ENCODE measurements at places on chromosomes 1 and 21.

- DNase-seq: no peak
Measured at GRCh38 chr1:46806196-46807020, 7.6 kb downstream of the CYP4B1 start.

- no peak for DNase-seq
Measured at GRCh38 chr1:226995365-226996332, 55.6 kb downstream of the COQ8A start.

GRCh38 chr1:184945029-184945428 lies 29.3 kb downstream of the NIBAN1 start:
- DNase-seq: no peak

DNA sequence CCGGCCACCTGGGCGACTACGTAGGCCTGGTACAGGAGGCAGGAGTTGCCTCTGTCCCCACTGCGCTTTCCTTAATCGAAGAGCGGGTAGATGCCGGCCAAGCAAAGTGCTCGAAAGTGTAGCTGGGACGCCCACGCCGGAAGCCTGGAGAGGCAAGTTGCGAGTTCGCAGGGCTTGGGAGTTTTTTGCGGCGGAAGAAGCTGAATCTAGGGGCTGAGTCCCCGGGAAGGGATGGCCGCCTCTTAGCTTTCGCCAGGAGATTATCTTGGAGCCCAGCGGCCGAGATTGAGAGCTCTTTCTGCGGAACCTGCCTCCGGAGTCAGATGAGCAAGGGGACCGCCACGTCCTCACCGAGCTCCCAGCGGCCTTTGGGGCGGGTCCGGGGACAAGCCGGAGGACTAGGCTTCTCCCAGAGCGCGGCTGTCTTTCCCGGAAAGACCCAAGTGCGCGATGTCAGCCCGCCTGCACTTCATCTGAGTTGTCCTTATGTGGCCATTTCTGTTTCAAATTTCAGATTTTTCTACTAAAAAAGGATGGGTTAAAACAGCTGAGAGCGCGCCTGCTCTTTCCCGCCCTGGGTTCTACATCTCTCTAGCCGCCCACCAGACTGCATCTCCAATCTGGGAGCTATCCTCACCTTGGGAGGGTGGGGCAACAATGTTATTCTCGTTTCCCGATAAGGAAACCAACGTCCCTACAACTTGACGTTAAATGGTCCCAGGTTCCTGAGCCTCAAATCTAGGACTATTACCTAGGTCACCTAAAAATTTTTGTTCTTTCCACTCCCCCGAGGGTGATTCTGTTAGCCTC lies 12.4 kb upstream of the TBX15 start:
- DNase-seq: no peak

DNA sequence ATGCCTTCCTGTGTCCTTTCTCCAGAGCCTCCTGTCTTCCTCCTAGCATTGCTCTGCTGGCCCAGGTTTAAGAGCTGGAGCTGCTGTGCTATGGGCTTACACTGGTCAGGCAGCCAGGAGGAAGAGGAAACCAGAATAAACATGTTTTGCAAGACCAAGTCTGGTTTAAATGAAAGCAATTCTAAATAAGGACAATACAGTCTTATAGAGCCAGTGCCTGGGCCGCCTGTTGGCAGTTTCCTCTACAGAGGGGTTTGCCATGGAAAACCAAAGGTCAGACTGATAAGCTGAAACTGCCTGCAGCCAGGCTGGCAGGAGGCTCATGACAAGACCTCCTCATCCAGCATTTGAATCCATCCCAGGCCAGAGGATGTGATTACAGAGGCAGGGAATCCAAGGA lies 92.9 kb upstream of the FGGY start:
- DNase-seq: no peak

DNA sequence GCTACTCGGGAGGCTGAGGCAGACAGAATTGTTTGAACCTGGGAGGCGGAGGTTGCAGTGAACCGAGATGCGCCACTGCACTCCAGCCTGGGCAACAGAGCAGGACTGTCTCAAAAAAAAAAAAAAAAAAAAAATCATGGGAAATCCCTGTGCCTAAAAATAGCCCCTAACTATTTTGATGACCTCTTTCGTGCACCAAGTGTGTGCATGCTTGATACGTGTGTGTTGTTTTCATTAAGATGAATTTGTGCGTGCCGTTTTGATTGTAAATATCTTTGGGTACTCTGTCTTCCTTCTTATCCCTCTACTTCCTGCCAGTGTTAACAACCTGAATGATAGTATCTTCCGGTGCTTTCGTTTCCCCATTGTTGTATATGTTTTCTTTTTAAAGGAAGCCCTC lies 9.8 kb downstream of the CACYBP start:
- DNase-seq: no peak

DNA sequence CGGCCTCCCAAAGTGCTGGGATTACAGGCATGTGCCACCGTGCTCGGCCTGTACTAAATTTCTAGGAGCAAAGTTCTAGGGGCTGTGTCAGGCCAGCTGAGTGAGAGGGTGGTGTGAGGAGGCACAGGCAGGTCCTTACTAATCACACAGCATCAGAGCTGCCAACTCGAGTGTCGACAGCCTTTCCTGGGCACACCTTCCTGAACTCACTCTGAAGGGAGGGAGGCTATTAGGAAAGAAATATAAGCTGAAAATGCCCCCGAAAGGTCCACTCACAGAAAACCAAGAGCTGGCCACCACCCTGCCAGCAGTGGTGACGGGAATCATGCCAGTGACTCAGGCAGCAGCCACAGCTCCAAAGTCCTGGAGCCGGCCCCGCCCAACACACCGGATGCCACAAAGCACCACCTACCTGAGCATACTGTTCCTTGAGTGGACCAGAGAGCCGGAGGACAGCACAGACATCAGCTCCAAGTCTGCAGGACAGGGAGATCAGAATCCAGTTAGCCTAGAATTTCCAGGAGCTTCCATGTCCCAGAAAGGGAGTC lies 4.5 kb downstream of the PMVK start:
- DNase-seq: no peak

DNA sequence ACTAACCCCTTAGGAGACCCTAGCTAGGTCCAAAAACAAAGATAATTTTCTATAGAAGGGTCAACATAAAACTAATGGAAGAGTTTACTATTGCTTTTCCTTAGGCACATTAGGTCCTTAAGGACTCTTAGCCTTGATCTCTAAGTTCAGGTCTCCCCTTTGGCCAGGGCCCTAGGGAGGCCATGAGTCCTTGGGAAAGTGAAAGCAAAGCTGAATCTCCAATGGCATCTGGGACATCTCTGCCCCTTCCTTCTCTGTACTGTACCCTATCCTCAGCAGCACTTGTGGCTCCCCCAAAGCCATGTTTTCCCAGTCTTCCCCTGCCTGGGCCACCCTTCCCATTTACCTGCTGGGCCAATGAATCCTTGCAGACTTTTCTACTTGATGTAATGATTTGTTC lies 14.3 kb downstream of the IER5 start:
- DNase-seq: no peak

- DNase-seq: no peak
Measured at GRCh38 chr1:10835822-10836421, 39.5 kb upstream of the CASZ1 start.

DNA sequence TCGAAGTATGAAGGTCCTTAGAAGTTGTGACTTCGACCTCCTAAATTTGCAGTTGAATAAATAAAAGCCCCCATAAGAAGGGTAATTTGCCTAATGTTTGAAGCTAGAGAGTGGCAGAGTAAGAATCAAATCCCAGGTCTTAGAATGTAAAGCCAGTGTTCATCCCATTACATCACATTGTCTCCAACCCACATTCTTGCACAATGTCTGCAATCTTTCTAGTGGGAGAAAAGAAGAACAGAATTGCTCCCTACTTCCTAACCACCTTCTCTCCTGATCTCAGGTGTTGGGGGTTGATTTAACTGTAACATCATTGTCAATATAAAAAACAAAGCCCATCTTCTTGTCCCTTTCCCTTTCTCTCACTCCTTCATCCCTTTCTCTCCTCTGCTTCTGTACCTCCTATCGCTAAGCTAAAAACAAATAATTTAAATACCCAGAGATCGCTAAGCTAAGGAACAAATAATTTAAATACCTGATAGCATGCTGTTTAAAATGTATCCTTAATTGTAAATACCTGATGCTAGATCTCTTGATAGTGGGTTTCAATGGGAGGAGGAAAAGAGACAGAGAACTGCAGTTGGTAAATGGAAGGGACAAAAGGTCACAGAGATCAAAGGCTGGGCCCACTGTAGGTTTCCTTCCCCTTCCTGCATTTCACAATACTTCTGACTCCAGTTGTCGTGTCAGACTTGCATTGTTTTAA lies 32.1 kb upstream of the CCDC190 start:
- DNase-seq: no peak

DNA sequence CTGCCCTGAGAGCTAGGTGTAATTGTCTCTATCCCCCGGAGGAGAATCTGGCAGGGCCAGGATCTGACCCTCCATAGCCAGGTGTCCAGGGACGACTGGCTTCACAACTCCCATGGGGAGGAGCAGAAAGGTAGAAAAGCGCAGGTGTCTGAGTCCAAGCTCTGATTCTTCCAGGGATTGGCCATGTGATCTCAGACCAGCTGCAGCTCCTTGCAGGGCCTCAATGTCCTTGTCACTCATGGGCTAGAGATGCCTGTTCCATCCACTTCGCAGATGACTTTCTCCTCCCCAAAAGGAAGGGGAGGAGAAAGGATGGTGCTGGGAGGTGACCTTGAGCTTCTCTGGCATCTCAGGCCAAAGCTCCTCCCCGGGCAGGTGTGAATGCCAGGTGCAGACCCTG lies 22.7 kb downstream of the HSPG2 start:
- DNase-seq: no peak

DNA sequence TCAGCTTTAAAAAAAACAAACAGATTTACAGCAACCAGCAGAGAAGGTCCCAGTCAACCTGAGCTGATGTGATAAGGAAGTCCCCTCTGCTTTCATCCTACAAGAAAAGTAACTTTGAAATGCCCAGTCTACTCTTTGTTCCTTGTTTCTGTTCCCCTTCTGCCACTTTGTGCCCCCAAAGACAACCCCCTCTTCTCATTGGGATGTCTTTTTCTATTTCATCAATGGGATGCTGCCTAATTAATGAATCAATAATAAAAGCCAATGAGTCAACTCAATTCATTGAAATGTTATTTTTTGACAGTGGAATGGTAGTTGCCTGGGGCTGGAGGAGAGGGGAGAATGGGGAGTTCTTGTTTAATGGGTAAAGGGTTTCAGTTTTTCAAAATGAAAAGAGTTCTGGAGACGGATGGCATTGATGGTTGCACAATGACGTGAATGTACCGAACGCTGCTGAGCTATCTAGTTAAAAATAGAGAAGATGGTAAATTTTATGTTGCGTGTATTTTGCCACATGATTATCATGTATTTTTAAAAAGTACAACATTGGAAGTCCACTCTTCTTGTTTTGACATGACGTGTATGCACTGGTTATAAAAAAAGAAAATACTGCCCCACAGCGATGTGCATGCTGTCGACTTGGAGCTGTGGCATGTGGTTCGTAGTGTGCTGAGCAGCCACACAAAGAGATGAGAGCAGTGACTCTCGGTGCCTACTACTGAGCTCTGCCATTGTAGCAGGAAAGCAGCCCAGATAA lies 22.4 kb upstream of the PADI2 start:
- no peak for DNase-seq

DNA sequence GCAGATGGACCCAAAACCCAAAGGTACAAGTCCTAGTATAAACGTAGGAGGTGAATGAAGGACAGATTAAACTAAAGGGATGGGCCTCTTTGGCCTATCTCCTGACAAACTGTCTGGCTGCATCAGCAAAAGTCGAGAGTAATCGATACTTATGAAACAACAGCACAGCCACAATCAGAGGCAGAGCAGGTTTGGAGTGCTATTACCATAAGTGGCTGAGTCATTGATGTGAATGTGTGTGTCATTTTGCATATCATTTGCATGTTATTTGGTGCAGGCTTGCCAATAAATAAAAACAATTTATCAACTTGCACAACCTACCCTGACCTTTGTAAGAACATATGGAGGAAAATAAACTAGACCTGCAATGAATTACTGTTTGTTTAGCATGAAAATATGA lies 283.1 kb downstream of the NUF2 start:
- DNase-seq: no peak

DNA sequence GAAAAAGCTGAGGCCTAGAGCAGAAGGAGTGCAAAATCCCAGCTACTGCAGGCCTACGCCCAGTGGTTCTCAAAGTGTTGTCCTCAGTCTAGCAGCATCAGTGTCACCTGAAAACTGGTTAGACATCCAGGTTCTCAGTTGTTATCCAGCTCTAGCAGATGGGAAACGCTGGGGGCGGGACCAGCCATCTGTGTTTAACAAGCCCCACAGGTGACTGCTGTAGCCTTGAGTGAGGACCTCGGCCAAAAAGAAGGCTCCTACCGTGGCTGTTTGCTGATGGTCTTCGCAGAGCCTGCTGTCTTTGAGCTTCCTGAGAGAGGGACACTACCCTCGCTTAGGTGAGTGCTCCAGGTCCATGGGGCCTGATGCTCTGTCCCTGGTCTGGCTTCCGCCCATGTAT lies 69.7 kb downstream of the LRRN2 start:
- DNase-seq: no peak

DNA sequence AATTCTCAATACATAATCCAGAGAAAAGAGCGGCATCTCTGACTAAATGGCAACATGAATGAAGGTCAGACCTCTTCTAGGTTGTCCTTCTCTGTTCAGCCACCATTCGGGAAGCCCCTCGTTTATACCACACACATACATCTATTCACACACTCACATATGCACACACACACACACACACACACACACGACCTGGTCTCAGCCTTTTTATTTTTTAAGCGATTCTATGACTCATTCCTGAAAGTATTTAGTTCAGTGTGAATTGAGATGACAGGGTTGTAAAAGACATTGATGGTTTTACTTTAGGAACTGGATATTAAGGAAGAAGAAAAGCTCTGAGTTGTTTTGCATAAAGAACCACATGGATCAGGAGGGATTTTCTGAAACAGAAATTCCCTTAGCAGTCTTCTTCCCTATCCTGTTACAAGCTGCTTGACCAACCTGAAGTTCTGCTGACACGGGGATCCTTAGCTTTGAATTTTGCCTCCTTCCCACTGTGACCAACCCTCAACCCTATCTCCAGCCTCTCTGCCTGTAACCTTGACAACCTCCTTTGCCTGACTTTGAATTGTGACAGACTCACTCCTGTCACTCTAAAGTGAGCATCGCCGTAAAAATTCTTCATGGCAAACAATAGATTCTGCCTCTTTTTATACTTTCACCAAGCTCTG lies 383.1 kb upstream of the ESRRG start:
- no peak for DNase-seq

DNA sequence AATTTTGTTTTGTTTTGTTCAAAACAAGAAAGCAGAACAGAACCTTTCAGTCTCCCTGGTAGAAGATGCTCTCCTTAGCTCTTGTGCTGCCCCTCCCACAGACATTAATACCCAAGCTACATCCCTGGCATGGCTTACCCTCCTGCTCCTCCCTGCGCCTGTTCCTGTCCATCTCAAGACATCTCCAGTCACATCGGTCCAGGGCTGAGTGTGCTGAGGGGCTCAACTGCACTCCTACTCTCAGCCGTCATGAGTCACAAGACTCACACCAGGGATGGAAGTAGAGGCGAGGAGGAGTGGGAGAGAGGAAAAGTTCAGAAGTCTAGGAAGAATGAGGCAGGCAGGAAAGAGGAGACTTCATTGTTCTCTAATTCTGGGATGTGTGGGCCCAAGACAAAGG lies 9.2 kb upstream of the TACSTD2 start:
- DNase-seq: no peak
